ENCODE measurements at places on chromosomes 5 and 9.

- DNase-seq: peak; percentile 66
Measured at GRCh38 chr5:76787237-76787636, 31.6 kb upstream of the F2RL1 start.

- DNase-seq: no peak
Measured at GRCh38 chr5:148708854-148709253, 54.5 kb upstream of the HTR4 start.

GRCh38 chr5:173709145-173709544 is 92.7 kb upstream of the BOD1 start:
- no peak for DNase-seq

GRCh38 chr5:161064297-161064696 is 212.3 kb upstream of the ATP10B start:
- no peak for DNase-seq

DNA sequence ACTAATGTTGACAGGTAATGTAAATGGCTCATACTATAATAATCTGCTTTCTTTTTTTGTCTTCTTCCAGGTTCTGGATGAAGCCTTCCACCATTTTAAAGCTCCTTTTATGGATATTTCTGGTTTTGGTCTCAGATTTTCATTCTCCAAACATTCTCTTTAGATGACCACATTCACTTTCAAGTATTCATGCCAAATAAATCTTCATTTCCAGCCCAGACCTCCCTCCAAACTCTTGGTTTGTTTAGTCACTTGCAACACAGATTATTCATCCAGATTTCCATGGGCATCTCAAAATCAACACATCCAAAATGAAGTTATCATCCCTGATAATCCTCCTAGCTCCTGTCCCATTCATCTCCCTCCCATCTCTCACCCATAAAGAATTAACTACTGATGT is 40.3 kb upstream of the SVEP1 start:
- DNase-seq: no peak

DNA sequence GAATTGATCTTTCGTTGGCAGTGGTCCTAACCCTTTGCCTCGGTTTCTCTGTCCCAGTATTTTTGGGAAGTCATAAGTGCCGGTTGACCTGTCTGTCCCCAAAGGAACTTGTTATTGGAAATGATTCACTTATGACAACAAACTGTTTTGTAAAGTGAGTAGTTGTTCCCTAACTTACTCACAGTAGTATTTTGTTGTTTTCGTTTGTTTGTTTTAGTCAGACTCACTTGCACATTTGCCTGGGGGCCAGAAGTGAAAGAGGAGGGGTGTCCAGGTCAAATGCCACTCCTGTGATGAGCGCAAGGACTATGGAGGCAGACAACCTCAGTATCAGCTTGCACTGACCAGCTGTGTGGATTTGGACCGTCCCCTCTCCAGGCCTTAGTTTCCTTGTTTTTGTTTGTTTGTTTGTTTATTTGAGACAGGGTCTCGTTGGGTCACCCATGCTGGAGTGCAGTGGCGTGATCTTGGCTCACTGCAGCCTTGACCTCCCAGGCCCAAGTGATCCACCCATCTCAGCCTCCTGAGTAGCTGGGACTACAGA is 47.3 kb downstream of the ANKRD55 start:
- DNase-seq: no peak

DNA sequence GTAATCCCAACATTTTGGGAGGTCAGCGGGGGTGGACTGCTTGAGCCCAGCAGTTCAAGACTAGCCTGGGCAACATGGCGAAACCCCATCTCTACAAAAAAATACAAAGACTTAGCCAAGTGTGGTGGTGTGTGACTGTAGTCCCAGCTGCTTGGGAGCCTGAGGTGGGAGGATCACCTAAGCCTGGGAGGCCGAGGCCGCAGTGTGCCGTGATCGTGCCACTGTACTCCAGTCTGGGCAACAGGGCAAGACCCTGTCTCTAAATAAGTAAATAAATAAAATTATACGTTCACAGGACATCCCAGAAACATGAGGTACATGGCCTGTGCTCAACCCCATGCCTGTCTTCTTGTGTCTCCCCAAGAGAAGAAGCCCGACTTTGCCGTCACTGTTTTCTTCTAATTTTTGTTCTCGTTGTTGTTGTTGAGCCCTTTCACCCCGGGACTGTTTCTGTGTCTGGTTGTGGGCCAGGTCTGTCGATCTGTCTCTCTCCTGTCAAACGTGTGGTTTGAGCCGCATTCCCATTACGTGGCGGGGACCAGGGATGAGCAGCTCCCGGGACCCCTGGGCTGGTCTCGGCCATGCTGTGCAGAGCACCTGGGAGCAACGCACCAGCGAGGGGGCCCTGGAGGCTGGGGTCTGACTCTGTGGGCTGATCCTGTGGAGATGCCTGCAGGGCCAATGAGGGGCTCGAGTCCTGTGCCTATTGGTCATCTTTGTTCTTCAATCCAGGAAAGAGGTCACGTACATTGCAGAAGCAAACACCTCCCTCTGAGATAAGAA is 32.2 kb downstream of the NACC2 start:
- DNase-seq: no peak

DNA sequence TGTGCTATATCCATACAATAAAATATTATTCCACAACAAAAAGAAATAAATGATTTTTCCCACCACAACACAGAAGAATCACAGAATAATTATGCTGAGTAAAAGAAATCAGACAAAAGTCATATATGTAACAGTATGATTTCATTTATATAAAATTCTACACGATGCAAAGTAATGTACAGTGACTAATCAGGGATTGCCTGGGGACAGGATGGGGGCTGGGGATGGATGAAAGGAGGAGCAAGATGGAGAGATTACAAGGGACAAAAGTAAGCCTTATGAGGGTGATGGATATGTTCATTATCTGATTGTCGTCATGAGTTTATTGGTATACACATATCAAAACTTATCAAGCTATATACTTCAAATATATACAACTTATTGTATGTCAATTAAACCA is 154.0 kb downstream of the FBN2 start:
- DNase-seq: no peak

All from NCI-H2029 (cell line).